AG04450 (cell line): ENCODE measurements at places on chromosomes 16 and 17. TPM values are rescaled to one million over a fixed set of nuclear protein-coding genes. Genes with fewer than 3 reads are reported as not detected.

DNA sequence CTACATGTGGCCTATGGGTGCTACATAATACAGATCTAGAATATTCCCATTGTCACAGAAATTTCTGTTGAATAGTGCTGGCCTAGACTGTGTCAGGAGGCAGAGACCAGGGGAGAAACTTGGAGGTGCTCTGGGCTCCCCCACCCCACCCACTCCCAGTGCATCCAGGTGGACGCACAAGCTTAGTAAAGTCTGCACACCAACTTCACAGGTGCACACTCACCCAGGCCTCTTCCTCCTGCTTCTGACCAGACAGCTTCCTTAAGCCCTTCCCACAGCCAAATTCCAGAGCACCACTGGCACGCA, 7.6 kb upstream of the CNP start:
- DNase-seq = no peak

DNA sequence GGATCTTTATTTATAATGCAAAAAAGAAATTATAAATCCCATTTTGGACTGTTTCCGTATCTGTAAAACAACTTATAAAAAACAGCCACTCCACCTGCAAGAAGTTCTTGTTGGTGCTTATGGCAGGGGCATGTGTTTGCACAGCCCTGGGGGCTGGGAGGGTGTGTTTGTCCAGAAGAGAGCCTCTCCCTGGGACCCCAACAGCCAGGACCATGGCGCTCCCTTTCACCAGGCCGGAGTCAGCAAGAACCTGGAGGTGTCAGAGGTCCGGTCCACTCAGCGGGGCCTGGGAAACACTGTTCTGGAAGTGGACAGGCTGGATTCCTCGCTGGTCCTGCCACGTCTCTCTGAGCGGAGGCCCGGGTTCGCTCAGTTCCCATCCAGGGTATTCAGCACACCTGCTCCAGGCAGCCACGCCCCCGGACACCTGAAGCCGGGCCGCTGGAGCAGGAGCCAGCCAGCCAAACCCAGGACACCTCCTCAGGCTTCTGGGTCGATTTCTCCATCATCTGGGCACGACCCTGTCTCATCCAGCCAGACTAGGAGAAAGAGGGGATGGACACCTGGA, 18.9 kb upstream of the GINS2 start:
- no peak for DNase-seq

DNA sequence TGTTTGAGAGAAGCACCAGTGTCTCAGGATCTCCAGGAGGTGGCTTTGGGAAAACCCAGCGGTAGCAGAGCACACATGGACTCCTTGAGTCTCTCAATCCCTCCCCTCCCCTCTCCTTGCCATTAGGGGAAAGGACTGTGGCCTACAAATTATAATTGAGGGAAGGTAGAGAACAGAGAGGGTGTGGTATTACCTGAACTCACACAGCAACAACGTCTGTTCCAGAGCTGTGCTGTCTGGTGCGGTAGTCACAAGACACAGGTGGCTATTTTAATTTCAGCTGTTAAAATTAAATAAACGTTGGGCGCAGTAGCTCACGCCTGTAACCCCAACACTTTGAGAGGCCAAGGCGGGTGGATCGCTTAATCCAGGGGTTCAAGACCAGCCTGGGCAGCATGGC, 110.2 kb downstream of the ABCC6 start:
- DNase-seq = no peak

GRCh38 chr17:5331506-5331905, 49.4 kb downstream of the RABEP1 start:
- DNase-seq = no peak

The GUCY2D gene
- polyA plus RNA-seq = not detected in 2 replicates
